ENCODE measurements at places on chromosomes 4 and X.

DNA sequence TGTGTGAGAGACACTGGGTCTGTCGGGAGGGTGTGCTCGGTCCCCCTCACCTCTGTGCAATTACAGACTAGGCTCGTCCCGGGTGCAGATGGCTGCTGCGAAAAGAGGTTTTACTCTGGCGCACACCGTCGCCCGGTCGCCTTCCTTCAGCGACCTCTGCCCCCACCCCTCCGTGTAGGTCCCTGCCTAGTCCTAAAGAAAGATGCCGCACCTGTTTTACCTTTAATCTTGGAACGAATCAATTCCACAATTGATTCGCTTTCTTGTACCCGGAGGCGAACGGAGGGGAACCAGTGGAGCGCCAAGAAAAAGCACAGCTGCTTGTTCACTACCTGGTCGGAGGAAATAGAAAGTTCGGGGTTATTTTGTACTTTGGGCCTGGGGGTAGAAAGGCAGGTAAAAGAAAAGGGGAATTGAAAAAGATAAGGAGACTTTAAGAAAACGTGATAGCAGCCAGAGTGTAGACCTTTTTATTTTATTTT, 1.2 kb downstream of the NPNT start:
- DNase-seq = no peak

DNA sequence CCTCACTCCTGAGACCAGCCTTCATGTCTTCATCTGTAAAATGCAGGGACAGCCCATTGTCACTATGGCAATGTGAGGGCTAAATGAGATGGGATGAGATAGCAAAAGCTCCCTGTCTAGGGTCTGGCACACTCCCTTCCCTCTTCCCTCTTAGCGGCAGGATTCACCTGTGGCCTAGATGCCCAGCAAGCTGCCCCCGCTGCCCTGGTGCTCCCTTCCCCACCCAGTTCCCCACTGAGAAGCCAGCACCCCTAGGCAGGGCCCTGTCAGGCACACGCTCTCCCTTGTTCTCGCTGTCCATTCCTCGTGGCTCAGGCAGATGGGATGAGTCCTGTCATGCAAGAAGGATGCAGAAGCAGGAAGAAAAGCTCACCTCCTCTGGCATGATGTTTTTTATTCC, 49.2 kb upstream of the PJA1 start:
- no peak for DNase-seq

DNA sequence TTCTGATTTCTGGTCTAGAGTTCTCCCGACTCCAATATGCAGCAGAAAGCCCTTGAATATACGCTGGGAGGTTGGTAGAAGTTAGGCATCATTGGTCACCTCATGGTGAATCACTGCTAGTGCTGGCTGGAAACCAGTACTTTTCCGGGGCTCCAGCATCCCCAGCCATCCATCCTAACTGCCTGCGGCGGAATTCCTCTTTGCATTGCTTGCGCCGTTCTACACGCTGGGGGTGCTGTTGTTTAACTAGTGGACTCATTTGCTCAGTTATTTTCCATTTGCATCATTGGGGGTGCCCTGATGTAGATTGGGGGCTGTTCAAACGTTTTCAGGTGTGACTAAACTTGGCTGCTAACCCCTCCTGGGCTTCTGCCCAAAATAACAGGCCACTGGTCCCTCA, 23.3 kb upstream of the GPR50 start:
- DNase-seq = no peak

GRCh38 chrX:21865436-21865835, 9.6 kb downstream of the YY2 start:
- no peak for DNase-seq

- DNase-seq = no peak
Observed at GRCh38 chrX:155056877-155057792, 13.8 kb downstream of the CMC4 start.

DNA sequence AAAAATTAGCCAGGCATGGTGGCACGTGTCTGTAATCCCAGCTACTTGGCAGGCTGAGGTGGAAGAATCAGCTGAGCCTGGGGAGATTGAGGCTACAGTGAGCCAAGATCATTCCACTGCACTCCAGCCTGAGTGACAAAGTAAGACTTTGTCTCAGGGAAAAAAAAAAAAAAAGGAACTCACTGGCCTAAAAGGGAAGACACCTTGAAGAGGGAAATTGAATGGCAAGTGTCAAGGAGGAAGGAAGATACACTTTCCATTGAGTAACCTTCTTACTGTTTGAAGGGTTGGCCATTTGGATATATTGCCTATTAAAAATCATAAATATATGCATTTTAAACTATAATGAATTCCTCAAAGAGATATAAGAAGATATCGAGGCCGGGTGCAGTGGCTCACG, 147.5 kb upstream of the FAM241A start:
- DNase-seq = no peak

DNA sequence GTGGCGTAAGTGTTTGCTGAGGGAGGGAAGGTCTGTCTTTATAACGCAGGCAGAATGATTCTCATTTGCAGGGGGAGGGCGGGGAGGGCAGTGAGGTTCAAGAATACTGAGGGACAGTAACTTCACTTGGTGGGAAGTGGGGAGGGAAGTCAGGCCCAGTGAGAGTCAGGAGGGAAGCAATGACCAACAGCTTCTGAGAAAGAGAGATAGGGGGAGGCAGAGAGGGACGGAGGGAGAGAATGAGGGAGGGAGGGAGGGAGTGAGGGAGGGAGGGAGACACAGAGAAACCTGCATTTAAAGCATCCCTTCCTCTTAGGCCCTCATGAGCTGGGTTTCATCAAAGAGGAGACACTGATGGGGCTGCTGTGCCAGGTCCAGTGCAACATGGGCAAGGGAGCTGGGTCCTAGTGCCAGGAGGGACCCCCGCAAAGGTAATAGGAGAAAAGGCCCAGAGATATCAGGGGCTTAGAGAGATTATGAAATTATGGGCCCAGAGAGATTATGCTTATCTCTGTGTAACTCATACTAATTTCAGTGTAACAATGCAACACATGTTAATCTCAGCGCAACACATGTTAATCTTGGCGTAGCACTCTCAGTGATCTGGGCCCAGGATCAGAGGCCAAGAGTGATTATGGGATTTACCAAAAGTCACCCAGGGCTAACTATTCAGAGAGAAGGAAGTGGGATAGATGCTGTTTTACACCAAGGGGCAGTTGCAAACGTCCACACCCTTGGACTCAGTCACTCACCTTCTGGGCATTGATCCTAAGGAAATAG, 112.1 kb downstream of the DRD5 start:
- DNase-seq = no peak

- DNase-seq = no peak
Observed at GRCh38 chrX:7261672-7262332, 113.8 kb upstream of the PUDP start.

GRCh38 chr4:168636040-168636439, 139.2 kb downstream of the PALLD start:
- DNase-seq = no peak

DNA sequence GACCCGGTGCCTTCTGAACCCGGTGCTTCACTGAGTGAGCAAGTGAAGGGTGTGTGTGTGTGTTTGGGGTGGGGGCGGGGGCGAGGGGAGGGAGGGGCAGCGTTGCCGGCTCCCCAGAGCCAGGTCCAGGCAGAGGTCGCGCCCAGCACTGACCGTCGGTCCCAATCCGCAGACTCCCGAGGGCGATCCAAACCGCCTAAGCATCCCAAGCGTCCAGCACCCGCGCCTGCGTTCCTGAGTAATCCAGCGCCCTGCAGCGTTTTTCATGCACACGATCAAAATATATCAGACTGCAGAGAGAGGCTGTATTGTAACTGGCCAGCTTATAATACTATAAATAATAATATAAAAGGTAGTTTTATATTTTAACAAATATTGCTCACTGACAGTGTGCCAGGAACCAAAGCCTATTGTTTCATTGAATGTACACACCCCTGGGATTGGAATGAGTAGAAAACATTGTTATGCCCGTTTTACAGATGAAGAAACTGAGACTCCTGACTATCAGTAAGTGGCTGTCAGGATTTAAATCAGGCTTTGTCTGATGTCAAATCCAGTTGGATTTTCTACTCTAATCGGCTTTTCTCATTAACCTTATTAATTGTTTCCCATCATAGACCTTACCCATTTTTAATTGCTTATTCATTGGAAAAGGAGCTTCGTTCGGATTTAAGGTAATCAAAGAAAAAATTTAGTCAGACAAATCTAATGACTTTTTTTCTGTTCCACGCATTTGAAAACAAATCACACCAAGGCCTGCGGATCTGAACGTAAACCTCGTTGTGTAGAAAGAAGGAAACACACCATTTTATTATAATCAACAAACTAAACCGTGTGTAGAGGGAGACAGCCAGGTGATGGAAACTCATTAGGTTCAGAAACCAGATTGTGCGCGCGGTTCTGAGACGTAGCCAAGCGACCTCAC, 4.0 kb upstream of the NKX3-2 start:
- DNase-seq = no peak

DNA sequence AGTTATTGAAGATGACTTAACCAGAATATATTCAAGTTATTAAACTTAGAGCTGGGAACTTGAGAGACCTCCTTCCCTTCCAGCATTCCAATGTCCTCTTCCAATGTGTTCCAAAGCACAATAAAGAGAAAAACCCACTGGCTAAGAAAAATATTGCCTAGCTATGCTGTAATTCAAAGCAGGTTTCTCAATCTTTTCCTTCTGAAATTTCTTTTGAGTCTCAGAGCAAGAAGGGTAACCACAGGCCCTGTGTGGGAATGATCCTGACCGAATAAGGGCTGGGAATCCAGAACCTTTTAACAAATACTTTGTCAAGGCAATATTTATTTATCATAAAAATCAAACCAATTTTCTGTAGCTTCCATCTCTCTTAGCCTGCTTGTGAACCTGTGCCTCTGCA, 150.7 kb upstream of the SFRP2 start:
- DNase-seq = no peak

GRCh38 chr4:168630445-168631187, 133.8 kb downstream of the PALLD start:
- DNase-seq = no peak

DNA sequence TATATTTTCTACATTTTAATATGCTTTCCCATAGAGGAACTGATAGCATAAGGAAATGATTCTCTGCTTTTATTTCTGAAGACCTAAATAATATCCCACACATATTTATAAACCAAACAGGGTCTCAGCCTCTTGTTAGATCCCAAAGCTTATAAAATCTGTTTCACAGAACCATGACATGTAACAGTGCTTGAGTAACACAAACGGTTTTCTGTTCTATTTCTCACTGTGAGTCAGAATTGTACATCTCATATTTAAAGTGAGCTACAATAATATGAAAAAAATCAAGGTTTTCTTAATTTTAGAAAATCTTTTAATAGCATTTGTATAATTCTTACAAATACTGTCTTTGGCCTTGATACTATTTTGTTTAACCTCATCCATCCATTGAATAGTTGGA, 51.2 kb downstream of the NR3C2 start:
- DNase-seq = no peak

- DNase-seq = no peak
Observed at GRCh38 chr4:5383191-5383980, 325.0 kb downstream of the EVC2 start.

- DNase-seq = no peak
Observed at GRCh38 chrX:152821145-152821765, 9.3 kb downstream of the CETN2 start.

- no peak for DNase-seq
Observed at GRCh38 chr4:114729068-114729738, 130.6 kb downstream of the UGT8 start.

DNA sequence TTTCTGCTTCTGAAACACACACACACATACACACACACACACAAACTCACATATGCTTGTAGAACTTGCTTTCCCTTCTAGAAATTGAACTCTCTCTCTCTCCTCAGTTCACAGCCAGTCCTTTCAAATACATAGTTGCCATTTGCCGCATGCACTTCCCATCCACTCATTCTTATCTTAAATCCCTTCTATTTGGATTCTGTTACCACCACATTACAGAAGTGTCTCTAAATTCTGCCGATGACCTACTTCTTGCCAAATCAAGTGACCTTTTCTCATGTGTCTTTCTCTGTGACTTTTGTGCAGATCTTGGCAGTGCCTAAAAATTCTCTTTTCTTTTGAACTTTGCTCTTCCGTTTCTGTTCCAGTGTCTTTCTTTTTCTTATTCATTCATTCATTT, 7.5 kb upstream of the MYOZ2 start:
- DNase-seq = no peak

DNA sequence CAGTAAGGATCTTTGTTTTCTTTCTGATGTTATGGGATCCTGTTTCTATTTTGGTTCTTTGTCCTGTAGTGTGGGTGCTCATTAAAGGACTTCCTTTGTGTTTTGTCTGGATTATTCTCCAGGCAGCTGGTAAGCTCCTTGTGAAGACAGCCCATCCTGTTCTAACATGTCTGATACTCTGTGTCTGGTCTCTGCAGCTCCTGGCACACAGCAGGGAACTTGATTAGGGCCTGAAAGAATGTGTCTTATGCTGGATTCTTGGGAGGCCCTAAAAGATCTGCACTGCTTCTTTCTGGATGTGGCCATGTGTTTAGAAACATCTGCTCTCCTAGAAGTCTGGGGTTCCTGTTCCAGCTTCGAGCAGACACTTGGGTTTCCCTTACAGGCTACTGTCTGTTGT, 38.1 kb upstream of the ATXN3L start:
- no peak for DNase-seq

DNA sequence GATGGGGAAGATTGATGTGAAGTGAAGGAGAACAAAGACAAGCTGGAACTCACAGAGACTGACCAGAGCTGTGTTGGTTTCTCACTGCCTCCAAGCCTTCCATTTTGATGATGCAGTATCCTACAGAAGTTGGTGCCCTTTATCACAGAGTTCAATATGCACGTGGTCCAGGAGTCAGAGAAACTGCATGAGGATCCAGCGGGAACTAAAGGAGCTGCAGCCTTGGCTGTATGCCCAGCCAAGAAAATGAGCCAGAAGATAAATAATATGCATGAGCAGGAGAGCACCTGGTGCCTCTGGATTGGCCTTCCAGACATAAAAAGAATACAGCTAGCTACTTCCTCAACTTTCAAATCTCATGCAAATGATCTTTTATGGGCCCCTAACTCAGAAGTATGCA, 44.3 kb upstream of the DCLK2 start:
- no peak for DNase-seq

DNA sequence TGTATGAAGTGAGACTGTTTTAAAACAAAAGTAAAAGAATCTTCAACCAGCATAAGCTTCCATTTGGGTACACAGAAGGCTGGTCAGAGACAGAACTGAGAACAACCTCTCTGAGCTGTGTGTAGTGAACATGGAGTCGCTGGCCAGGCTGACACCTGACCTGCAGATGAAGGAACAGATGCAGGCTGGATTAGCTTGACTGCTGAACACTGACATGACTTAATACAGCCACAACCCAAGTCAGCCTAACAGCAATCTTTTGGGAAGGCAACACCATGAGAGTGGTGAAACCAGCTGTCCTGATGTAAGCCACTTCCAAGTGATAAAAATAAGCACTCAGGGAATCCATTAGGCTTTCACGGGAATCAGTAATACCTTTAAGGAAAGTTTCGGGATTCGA, 10.1 kb downstream of the SCARB2 start:
- DNase-seq = no peak

DNA sequence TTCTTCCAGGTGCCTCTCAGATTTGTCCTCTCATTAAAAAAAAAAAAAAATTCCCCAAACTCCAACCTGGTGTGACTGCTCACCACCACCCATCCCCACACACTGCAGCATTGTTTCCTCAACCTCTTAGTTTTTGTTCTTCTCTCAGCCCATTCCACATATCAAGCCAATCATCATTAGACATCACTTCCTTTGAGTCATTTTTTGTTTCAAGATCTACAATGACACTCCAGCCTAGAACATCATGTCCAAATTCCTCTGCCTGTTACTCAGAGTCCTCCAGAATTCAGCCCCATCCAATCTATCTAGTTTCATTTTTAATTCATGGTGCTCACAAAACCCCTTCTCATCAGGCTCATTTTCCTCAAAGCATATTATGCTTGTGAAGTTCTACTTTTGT, 262.5 kb upstream of the TEX13A start:
- DNase-seq = no peak
